ENCODE measurements at places on chromosomes 1 and 21. TPM values are rescaled to one million over a fixed set of nuclear protein-coding genes. Genes with fewer than 3 reads are reported as not detected.
A peak's percentile ranks its signal among the peaks of the same experiment; 100 is the strongest.

The WNT2B gene
- total RNA-seq = 0.21 TPM

The PLA2G2F gene
- not detected for total RNA-seq

The FNDC5 gene
- not detected for total RNA-seq

The P3H1 gene
- 55.2 TPM for total RNA-seq

The DMRTA2 gene
- not detected for total RNA-seq

The CIART gene
- 1.0 TPM for total RNA-seq

DNA sequence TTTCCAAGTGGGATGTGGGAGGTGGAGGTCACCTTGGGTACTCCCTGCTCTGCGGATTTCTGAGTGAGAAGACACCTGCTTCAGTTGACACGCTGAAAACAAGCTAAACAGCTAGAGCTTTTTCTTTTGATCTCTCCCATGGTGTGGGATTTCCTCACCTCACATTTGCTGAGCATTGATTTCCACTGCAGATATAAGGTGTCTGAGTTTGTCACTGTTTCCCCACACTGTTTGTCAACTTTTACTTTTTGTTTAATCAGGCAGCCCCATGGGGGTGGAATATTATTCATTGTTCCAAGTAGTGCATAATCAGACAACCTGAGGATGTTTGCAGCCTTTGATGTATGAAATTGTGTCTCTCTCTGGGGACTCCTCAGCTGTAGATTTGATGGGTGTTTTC, 49.5 kb downstream of the FASLG start:
- H3K36me3 ChIP-seq = no peaks in the 10 kb centered on the region
- H3K4me1 ChIP-seq = peaks cover 34% of the 10 kb centered on the region
- H3K27ac ChIP-seq = no peak overlapping the region
- H3K27me3 ChIP-seq = peaks cover 2% of the 10 kb centered on the region

GRCh38 chr1:105442901-105443300, 1613.6 kb upstream of the PRMT6 start:
- no peaks in the 10 kb centered on the region for H3K27me3 ChIP-seq
- H3K4me1 ChIP-seq = no peaks in the 10 kb centered on the region
- DNase-seq = no peak
- H3K27ac ChIP-seq = no peak overlapping the region
- H3K36me3 ChIP-seq = no peaks in the 10 kb centered on the region

DNA sequence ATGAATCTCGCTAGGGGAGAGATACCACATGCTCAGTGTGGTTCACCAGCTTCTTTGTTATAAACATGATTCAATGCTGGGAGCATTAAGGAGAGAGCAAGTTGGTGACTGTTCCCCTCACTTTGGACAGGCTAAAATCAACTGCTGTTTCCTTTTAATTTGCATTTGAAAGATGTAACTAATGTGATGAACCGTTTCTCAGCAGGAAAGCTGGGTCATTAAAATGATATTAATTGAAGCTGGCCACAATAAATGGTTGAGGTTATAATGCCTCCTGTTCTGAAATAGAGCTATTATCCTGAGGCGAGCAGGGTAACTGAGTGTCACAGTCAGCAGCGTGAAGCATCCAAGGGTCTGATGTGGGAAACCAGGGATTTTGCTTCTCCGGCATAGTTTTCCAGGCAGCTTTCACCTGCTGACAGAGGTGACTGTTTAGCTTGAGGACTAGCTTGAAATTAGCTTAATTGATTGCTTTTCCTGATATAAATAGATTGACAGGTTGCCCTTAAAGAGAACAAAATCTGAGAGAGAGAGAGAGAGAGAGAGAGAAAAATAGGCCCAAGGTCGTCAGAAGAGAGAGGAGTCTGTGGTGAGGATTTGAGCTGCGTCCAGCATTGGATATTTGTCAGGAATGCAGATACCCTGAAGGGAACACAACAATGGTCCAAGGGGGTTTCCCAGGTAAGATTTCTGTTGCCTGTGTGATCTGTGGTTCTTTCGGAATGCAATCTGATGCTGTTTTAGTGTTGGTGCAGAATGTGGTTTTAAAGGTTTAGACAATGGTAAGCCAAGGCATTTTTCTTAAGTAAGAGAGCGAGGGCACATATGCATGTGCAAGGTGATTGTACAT, 209.7 kb downstream of the PATJ start:
- no peak overlapping the region for H3K27ac ChIP-seq
- no peaks in the 10 kb centered on the region for H3K27me3 ChIP-seq
- H3K36me3 ChIP-seq = peaks cover 9% of the 10 kb centered on the region
- no peaks in the 10 kb centered on the region for H3K4me1 ChIP-seq
- no peak for DNase-seq
- no peak overlapping the region for H3K4me3 ChIP-seq

- no peaks in the 10 kb centered on the region for H3K36me3 ChIP-seq
- H3K27me3 ChIP-seq = peaks cover 22% of the 10 kb centered on the region
- H3K27ac ChIP-seq = no peak overlapping the region
- no peaks in the 10 kb centered on the region for H3K4me1 ChIP-seq
- no peak for DNase-seq
These were observed 343.6 kb downstream of the PTPRU start for GRCh38 chr1:29579821-29580425.

DNA sequence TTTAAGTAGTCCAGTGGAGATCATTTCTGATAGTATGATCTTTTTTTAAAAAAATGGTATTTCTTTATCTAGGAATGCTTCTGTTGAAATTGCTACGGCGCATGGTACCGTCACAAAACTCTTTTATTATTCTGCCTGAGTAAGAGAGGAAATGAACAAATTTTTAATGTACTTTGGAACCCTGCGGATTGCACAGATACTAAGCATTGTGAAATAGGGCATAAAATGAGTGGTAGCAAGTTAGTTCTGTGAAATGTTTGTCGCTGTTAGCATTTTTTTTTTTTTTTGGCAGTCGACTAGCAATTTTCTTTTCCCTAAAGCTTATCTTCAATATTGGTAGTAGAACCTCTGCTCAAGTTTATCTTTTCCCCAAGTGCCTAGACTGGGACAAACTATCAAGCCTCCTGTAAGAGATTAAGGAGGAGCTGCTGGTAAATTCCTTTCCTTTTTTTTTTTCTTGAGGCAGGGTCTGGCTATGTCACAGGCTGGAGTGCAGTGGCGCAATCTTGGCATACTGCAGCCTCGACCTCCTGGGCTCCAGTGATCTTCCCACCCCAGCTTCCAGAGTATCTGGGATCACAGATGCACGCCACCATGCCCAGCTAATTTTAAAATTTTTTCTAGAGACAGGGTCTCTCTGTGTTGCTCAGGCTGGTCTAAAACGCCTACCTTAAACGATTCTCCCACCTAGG, 2.2 kb downstream of the ITSN1 start:
- DNase-seq = no peak
- H3K27ac ChIP-seq = no peak overlapping the region
- H3K36me3 ChIP-seq = no peaks in the 10 kb centered on the region
- peaks cover 21% of the 10 kb centered on the region for H3K4me1 ChIP-seq
- peaks cover 5% of the 10 kb centered on the region for H3K27me3 ChIP-seq

- DNase-seq = no peak
- no peak overlapping the region for H3K4me3 ChIP-seq
- peaks cover 15% of the 10 kb centered on the region for H3K4me1 ChIP-seq
- H3K27me3 ChIP-seq = no peaks in the 10 kb centered on the region
- H3K36me3 ChIP-seq = no peaks in the 10 kb centered on the region
- H3K27ac ChIP-seq = no peak overlapping the region
These were observed 147.0 kb upstream of the DNAH14 start for GRCh38 chr1:224782281-224783000.

DNA sequence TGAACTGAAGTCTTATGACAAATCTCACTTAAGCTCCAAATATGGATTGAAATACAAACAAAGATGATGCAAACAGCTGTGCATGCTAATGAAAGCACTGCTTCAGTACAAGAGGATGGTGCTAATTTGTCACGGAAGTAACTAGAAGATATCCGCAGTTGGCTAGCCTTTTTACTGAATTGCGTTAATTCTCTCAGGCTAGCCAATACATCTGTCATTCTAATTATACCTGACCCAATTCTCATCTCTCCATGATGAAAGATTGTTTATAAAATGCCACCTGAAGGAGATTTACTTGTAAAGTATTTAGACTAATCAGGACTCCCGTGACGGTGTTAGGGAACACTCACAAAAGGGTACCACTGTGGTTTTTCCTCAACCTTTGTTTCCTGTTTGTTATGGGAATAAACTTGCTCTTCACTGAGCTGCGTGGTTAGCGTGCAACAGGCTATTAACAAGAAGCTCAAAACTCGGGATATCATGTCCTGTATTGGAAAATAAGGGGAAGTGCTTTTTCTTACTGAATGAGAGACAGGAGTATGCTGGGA, 162.5 kb downstream of the APP start:
- H3K27ac ChIP-seq = no peak overlapping the region
- no peak for DNase-seq
- H3K4me1 ChIP-seq = no peaks in the 10 kb centered on the region
- no peaks in the 10 kb centered on the region for H3K36me3 ChIP-seq
- no peak overlapping the region for H3K4me3 ChIP-seq

DNA sequence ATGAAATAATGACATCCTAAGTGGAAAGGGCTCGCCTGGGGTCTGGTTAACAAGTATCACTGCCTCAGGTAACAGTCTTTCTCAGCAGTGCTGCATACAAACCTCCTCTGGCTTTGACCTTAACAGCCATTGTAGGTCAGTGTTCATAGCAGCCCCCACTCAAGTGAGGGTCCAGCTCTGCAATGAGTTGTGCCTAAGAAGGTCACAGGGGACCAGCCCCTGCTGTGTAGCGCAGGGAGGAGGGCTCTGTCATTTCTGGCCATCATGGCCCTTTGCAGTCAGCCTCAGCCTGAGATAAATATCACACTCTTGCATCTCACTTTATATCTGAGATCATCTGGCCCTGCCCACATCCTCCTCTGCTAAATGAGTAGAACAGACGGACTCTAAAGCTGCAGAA, 18.1 kb upstream of the MYSM1 start:
- no peaks in the 10 kb centered on the region for H3K36me3 ChIP-seq
- peak overlapping the region; percentile 19 for H3K4me3 ChIP-seq
- no peak overlapping the region for H3K27ac ChIP-seq
- no peaks in the 10 kb centered on the region for H3K27me3 ChIP-seq

DNA sequence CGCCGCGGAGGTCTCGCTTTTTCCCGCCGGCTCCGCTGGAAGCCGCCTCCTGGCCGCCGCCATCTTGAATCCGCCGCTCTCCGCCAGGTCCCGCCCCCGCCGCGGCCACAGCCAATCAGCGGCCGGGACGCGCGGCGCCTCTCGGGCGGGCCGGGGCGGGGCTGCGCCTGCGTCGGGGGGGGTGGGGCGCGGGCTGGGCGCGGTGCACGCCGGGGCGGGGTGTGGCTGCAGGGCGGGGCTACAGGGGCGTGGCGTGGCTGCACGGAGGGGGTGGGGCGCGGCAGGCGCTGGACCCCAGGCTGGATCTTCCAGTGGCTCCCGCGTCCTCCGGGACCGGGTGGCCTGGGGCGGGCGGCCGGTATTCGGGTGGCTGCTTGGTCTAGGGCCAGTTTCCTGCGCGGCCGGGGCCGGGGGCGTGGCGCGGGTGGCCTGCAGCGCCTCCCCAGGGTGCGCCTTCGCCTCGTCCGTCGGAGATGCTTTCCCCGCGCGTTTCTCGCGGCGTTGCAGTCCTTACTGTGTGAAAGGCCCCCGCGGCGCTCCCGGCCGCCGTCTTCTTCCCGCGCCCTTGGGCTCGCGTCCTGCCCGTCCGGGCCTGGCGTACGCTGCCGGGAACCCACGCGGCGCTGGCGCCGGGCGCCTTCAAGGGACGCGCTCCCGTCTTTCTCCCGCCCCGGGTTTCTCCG, 575 bp downstream of the PCNT start:
- H3K4me3 ChIP-seq = peak overlapping the region; percentile 97
- peak overlapping the region; percentile 98 for H3K27ac ChIP-seq
- H3K36me3 ChIP-seq = peaks cover 8% of the 10 kb centered on the region

DNA sequence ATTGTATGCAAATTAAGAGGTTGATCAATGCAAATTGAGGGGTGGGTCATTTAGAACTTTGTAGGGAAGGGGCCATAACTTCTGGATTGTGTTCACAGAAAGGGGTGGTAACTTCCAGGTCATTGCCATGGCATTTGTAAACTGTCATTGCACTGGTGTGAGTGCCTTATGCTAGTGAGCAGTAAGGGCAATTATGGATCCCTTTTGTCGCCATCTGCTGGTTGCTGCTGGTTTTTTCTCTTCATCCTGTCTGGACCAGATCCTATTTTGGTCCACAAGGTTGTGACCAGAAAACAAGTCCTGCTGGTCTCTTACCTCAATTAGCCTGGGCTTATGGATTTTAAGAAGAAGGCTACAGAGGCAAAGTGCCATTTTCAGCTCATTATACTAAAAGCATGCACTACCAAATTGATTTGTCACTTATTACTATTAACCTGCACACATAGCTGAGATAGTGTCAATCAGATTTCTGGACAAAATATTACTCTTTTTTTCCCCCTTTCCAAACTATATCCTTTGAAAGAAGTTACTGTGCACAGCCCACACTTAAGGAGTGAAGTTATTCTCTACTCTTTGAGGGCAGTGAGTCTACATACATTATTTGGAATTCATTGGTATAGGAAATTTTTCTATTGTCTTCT, 196.2 kb downstream of the ZC3H11B start:
- H3K36me3 ChIP-seq = no peaks in the 10 kb centered on the region
- H3K4me3 ChIP-seq = no peak overlapping the region
- no peaks in the 10 kb centered on the region for H3K4me1 ChIP-seq
- peaks cover 2% of the 10 kb centered on the region for H3K27me3 ChIP-seq
- peak; percentile 14 for DNase-seq

All from naive thymus-derived CD8-positive, alpha-beta T cell (primary cell).